ENCODE measurements at places on chromosomes 13 and 19. TPM values are rescaled to one million over a fixed set of nuclear protein-coding genes. Genes with fewer than 3 reads are reported as not detected.

GRCh38 chr13:51291341-51291740, 48.1 kb upstream of the SERPINE3 start:
- DNase-seq, result no peak

DNA sequence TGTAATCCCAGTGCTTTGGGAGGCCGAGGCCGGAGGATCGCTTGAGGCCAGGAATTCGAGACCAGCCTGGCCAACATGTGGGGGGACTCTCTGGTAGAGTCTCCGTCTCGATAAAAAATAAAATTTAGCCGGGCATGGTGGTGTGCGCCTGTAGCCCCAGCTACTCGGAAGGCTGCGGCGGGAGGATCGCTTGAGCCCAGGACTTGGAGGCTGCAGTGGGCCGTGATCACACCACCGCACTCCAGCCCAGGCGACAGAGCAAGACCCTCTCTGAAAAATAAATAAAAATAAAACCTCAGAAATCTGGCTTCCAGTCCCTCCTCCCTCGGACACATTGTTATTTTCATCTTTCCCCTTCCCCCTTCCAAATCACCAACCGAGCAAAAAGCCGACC, 332 bp downstream of the IRGQ start:
- no peak for DNase-seq

The ZNF382 gene
- polyA plus RNA-seq, result 6.7 TPM

- DNase-seq, result no peak
These were observed 69.2 kb downstream of the ATP11A start for GRCh38 chr13:112759053-112759452.

GRCh38 chr13:48979892-48980291, 4.2 kb downstream of the FNDC3A start:
- DNase-seq, result no peak

- no peak for DNase-seq
These were observed 254.9 kb upstream of the PCDH20 start for GRCh38 chr13:61670384-61671161.

The HRC gene
- polyA plus RNA-seq, result 9.2 TPM

The B3GNT8 gene
- 4.4 TPM for polyA plus RNA-seq

- DNase-seq, result no peak
These were observed 1022.0 kb downstream of the EFNB2 start for GRCh38 chr13:105513448-105513847.

DNA sequence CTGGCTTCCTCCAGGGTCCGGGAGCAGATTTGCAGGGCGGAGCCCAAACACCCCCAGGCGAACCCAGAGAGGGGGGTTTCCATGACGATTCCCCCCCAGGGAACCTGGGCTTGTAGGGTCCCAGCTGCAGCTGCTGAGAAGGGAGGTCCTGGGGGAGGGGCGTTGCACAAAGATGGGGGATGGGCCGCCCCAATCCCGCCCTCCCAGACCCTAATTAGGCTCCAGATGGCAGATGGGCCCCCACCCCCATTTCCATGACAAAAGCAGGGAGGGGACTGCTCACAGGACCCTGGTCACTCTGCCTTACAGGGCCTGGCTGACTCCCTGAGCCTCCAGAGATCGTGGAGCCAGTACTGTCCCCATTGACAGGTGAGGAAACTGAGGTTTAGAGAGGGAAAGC, 15.2 kb downstream of the ELAVL3 start:
- DNase-seq, result no peak

- DNase-seq, result no peak
These were observed 24.6 kb upstream of the IGSF23 start for GRCh38 chr19:44588771-44589112.

The THAP8 gene
- polyA plus RNA-seq, result 6.6 TPM

The ZNF43 gene
- 44.8 TPM for polyA plus RNA-seq

DNA sequence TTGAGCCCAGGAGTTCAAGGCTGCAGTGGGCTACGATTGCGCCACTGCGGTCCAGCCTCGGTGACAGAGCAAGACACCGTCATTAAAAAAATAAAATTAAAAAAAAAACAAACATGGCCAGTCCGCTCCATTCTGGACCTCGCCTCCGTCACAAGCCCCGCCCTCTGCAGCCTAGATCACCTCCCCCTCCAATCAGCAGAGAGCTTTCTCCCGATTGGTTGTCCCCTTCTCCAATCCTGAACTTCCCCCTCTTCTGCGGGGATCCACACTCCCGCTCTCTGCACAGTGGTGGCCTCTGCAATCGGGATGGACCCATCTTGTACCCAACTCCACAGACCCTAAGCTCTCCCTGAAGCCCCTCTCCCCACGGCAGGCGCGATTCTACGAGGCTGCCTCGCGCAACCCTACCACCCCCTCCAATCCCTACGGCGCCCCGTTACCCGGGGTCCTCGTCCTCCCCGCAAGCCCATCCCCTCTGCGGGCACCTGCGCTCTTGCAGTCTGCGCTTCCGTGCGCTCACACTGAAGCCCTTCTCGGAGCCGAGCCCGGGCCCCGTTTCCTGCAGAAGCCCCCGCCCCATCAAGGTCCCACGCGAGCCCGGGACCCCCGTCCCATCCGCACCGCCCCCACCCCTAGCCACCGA, 540 bp downstream of the TMEM160 start:
- peak; percentile 64 for DNase-seq

The TPTE2 gene
- 0.27 TPM for polyA plus RNA-seq

GRCh38 chr13:20801707-20802106, 27.9 kb upstream of the EEF1AKMT1 start:
- no peak for DNase-seq

- no peak for DNase-seq
These were observed 3.8 kb upstream of the APC2 start for GRCh38 chr19:1445932-1446712.

DNA sequence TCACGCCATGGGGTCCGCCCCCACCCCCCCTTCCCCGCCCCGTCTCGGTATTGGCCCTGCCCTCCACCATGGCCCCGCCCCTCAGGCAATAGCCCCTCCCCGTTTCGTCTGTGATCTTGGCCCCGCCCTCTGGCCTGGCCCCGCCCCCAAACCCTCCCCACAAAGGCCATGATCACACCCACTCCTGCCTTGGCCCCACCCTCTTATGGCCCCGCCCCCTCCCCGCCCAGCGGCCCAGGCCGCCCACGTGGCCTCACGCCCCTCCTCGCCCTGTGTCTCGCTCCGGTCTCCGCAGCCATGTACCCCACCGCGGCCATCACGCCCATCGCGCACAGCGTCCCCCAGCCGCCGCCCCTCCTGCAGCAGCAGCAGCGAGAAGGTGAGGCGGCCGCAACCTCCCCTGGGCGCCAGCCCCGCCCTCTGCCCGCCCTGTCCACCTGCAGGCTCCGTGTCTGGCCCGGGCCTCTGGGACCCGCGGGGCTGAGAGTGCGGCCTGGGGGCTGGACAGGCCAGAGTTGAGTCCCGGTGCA, 61.3 kb downstream of the CELF5 start:
- peak; percentile 28 for DNase-seq

The KCNRG gene
- polyA plus RNA-seq, result 3.1 TPM

- DNase-seq, result no peak
These were observed 66.9 kb downstream of the NHLRC3 start for GRCh38 chr13:39105110-39105509.

The ZNF835 gene
- 4.6 TPM for polyA plus RNA-seq

The S1PR4 gene
- 1.5 TPM for polyA plus RNA-seq

- peak; percentile 36 for DNase-seq
These were observed 201.1 kb downstream of the PCDH20 start for GRCh38 chr13:61214551-61214950.
